ENCODE measurements at places on chromosomes 1 and 21.

DNA sequence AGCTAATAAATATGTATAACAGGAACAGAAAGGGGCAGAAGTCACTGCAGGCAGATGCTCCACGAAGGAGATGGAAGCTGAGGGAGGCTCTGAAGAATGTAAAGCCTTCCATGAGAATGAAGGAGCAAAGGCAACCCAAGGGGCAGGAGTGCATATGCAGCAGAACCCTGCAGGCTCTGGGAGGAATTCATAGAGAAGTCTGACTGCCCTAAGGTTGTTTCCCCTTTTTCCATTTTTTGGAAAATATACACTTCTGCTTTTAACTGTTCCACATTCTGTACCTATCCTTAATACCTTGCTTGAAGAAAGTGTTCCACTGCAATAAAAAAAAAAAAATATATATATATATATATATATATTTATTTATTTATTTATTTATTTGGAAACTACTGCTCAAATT lies 69.6 kb downstream of the CD34 start:
- DNase-seq, result no peak

- DNase-seq, result no peak
Measured at GRCh38 chr1:31135973-31136600, 70.6 kb upstream of the PUM1 start.

- no peak for DNase-seq
Measured at GRCh38 chr21:43297989-43298388, 128.9 kb downstream of the SIK1 start.

DNA sequence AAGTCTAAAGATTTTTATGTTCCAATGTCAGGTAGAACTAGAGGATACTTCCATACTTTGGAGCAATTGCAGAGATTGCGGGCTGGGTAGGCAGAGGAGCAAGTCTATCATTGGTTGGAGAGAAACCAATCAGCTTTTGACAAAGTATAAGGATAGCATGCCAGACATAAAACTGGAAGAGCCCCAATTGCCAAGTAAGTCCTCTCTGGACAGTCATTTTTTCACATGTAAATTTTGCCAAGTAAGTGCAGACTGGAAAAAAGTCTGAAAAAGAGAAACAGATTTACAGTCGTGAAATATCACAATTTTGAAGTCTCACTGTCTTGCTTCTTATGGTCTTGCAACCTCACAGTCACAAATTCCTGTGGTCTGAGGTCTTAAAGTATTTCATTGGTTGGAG lies 131.4 kb upstream of the C21orf91 start:
- no peak for DNase-seq

GRCh38 chr21:44905016-44905727 lies 15.5 kb downstream of the ITGB2 start:
- no peak for DNase-seq

DNA sequence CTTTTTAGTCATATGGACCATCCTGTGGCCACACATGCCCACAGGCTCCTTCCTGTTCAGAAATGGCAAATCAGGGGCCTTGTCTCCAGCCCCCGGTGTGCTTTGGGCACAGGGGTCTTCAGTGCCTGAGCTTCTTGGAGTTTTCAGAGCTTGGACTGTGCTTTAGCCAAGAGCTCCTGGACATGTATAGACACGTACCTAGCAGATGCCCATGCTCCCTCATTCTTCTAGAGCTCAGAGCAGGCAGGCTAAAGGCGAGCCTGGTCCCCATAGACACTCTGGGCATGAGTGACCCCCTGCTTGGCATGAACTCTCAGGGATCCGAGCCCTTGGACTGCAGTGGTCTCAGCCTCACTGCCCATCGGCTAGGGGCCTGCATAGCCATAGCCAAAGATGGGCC lies 106.8 kb downstream of the EPHB2 start:
- DNase-seq, result no peak

DNA sequence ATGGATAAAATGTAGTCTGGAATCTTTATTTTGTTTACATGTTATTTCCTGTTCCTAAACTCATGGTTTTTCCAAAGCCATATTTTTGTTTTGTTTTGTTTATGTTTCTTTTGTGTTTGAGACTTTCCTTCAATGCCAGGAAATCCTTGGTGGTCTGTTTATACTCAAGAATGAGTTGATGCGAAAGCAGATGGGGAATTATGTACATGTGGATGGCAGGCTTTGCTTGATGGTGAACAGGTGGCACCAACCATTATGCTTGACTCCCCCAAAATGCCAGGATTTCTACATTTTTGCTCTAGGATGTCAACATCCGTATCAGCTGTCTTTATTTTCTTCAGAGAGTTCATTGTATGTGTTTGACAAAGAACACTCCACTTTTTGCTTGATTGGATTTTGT lies 448.5 kb downstream of the PRDM2 start:
- no peak for DNase-seq

DNA sequence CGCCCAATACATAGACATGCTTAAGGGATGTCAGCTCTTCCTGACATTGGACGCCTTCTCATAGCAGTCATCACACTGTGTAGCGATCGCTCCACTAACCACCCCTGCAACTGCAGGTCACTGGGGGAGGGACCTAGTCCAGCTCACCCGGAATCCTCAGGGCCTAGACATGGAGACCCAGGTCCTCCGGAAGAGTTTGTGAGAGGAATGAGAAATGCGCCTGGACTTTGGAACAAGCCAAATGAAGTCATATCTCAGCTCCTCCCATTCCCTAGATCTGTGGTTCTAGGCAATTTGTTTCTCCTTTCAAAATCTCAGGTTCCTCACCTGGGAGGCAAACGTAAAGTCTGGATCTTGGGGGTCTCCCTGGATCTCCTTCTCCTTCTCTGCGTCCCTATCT lies 253.3 kb downstream of the KAZN start:
- no peak for DNase-seq

DNA sequence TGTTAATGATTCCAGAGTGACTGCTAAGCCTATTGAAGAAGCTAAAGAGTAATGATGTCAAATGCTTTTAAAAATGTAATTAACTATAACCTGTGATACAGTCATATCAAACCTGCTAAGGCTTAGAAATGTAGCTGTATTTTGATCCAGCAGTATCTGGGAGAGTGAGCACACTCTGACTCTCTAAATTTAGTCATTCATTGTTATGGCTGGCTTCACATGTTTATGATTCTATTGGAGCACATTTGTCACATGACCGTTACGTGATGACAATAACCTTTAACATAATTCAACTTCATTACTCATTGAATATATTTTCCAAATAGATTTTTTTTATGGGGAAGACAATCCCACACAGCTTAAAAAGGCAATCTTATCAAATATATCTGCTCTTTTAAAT lies 587.1 kb downstream of the LMO4 start:
- DNase-seq, result no peak

DNA sequence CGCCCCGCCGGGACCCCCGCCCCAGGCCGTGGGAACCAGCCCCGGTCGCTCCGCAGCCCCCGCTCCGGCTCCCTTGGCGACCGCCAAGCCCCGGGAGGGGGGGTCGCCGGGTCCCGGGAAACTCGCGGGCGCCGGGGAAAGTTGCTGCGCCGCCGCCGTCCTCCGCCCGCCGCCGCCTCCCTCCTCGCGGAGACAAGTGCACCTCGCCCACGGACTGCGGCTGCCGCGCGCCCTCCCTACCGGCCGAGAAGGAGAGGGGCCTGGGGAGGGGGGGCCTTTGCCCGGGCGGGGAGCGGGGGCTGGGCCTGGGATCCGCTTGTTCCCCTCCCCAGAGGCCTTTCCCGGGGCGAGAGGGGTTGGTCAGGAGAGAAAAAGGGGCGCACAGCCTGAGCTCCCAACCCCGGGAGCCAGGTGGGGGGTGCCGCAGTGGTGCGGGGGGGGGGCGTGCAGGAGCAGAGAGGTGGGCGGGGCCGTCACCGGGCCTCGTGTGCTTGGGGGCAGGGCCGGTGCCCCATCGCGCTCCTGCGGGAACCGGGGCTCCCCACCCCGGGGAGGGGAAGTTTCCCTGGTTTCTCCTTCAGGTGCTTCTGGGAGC lies 592 bp downstream of the AGRN start:
- DNase-seq, result no peak

DNA sequence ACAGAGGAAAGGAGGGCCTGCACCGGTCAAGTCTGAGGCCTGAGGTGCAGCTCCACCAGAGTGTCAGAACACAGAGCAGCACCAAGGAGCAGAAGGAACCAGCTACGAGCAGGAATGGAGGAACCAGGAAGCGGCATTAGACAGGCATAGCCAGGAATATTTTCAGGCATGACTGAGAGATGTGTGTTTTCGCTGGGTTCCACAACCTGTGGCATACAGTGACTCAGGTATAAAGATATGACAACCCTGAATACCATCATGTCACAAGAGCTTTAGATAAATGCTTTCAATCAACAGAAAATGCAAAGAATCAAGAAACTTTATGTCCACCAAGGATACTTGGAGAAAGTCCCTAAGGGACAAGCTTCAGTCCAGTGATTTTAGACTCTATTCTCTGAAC lies 189.3 kb upstream of the NRIP1 start:
- DNase-seq, result no peak

- no peak for DNase-seq
Measured at GRCh38 chr1:155184351-155184811, 10.7 kb downstream of the TRIM46 start.

GRCh38 chr21:17651526-17651925 lies 38.8 kb upstream of the BTG3 start:
- no peak for DNase-seq
